ENCODE measurements at places on chromosomes 5 and 9. TPM values are rescaled to one million over a fixed set of nuclear protein-coding genes. Genes with fewer than 3 reads are reported as not detected.

GRCh38 chr5:66113160-66113559 lies 30.9 kb upstream of the SREK1 start:
- no peaks in the 10 kb centered on the region for H3K4me1 ChIP-seq
- H3K27me3 ChIP-seq = no peaks in the 10 kb centered on the region
- H3K27ac ChIP-seq = no peak overlapping the region
- no peak for DNase-seq
- H3K4me3 ChIP-seq = no peak overlapping the region

Gene SOWAHA
- not detected for total RNA-seq

Gene STK32A
- 0.20 TPM for total RNA-seq

GRCh38 chr9:117775591-117775990 lies 71.4 kb downstream of the TLR4 start:
- no peaks in the 10 kb centered on the region for H3K4me1 ChIP-seq
- H3K27me3 ChIP-seq = no peaks in the 10 kb centered on the region
- no peaks in the 10 kb centered on the region for H3K36me3 ChIP-seq
- no peak overlapping the region for H3K27ac ChIP-seq

DNA sequence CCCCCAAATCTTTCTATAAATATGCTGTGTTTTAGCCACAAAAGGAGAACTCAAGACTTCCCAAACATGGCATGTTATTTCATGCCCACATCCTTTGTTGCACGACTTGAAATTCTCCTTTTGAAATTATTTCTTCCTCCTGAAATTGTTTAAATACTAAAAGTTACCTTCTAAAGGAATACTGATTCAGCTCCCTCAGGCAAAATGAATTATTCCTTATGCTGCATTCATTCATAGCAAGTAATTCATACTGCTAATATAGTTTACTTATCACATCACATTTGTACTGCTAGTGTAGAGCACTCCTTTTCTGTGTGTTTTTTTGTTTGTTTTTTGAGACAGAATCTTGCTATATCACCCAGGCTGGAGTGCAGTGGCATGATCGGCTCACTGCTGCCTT lies 45.7 kb downstream of the BHMT start:
- H3K27ac ChIP-seq = no peak overlapping the region
- H3K27me3 ChIP-seq = no peaks in the 10 kb centered on the region
- H3K4me3 ChIP-seq = no peak overlapping the region
- H3K36me3 ChIP-seq = no peaks in the 10 kb centered on the region
- DNase-seq = no peak
- H3K4me1 ChIP-seq = no peaks in the 10 kb centered on the region

GRCh38 chr9:8533681-8534080 lies 734.1 kb upstream of the DMAC1 start:
- DNase-seq = no peak
- H3K4me3 ChIP-seq = no peak overlapping the region
- no peak overlapping the region for H3K27ac ChIP-seq
- no peaks in the 10 kb centered on the region for H3K27me3 ChIP-seq
- H3K36me3 ChIP-seq = no peaks in the 10 kb centered on the region
- H3K4me1 ChIP-seq = no peaks in the 10 kb centered on the region

- H3K36me3 ChIP-seq = no peaks in the 10 kb centered on the region
- no peaks in the 10 kb centered on the region for H3K4me1 ChIP-seq
- no peaks in the 10 kb centered on the region for H3K27me3 ChIP-seq
- no peak overlapping the region for H3K27ac ChIP-seq
Measured at GRCh38 chr5:101212942-101213514, 309.9 kb upstream of the ST8SIA4 start.

GRCh38 chr5:76525956-76526355 lies 97.2 kb downstream of the F2RL2 start:
- no peak overlapping the region for H3K4me3 ChIP-seq
- H3K4me1 ChIP-seq = no peaks in the 10 kb centered on the region
- no peak overlapping the region for H3K27ac ChIP-seq

GRCh38 chr5:59897075-59897474 lies 3.5 kb upstream of the PDE4D start:
- H3K27me3 ChIP-seq = peaks cover 35% of the 10 kb centered on the region
- H3K36me3 ChIP-seq = no peaks in the 10 kb centered on the region
- H3K4me1 ChIP-seq = no peaks in the 10 kb centered on the region
- DNase-seq = no peak
- H3K4me3 ChIP-seq = no peak overlapping the region
- H3K27ac ChIP-seq = no peak overlapping the region

Measured in psoas muscle (tissue), 8 donors.